ENCODE measurements at places on chromosomes 2 and 18.

GRCh38 chr2:109448207-109448606, 165.6 kb downstream of the SEPTIN10 start:
- DNase-seq: no peak

GRCh38 chr2:24832931-24833701, 39.9 kb downstream of the CENPO start:
- no peak for DNase-seq

- DNase-seq: peak; percentile 49
Measured at GRCh38 chr2:241035142-241035817, 36.9 kb downstream of the SNED1 start.

GRCh38 chr2:9401059-9401547, 22.2 kb downstream of the ITGB1BP1 start:
- no peak for DNase-seq

DNA sequence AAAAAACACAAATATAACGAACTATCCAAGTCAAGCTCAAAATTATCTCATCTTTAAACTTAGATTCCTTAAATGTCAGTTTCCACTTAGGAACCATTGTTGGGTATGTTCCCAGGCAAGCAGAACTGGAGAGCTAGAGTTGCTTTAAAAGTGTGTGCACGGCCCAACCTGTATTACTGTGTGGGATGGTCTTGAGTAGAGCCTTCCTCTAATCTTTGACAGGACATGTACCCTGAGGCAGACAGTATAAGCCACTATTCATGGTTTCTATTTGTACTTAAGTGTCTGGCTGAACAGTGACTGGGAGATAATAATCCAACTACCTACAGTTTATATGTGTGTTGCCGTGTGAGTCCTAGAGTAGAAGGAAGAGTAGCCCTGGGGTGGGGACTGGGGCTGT, 239.7 kb downstream of the GPD2 start:
- DNase-seq: no peak

GRCh38 chr18:40738321-40738880, 1216.6 kb upstream of the PIK3C3 start:
- no peak for DNase-seq

DNA sequence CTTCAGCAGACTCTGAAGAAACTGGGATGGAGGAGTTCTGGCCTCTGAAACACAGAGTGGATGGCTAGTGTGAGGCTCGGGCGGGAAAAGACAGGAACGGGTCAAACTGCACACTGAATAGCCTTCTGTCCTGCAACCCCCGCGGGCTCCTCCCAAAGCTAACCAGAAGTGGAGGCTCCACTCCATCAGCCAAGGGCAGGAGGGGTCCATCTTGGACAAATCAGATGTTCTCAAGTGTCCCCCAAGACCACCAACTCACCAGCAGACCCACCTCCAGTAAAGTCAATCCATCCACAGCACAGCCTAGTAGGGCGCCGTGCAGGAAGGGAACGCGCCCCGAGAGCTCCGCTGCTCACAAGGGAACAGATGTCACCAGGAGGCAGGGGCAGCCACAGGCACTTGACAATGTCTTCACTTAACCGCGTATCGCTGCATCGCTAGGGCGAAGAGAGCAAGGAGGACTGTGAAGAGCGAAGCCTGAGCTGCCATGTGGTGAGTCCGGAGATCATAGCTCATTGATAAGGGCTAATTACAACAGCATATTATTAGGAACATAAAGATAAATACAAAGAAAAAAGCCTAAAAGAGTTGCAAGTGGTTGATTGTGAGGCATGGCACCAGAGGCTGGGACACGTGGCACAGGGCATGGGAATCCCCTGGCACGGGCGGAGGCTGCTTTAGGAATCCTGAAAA, 494.6 kb upstream of the MYT1L start:
- DNase-seq: no peak

DNA sequence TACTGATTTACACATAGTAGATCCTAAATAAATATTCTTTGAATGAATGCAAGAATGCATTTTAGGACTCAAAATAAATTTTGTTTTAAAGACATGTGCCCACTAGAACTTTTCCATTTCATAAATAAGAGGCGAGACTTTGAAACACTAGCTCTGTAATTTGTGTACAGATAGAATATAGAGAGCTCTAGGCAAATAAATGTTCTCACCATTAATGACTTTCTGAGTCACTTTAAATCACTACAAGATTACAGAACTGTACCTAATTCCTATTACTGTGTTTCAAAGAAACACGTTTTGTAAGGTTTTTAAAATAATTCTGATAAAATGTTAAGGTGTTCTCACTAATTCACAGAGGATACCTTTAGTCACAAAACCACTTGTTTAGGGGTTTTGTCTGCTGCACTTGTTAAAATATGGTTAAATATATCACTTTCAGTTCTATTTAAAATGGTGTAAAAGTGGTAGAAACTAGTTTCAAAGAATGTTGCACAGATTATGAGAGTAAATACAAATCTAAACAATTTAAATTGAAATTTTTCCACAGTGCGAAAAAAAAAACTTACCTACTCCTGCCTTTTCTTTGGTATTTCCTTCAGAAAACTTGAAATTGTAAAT, 158.7 kb upstream of the ZC3H15 start:
- no peak for DNase-seq

DNA sequence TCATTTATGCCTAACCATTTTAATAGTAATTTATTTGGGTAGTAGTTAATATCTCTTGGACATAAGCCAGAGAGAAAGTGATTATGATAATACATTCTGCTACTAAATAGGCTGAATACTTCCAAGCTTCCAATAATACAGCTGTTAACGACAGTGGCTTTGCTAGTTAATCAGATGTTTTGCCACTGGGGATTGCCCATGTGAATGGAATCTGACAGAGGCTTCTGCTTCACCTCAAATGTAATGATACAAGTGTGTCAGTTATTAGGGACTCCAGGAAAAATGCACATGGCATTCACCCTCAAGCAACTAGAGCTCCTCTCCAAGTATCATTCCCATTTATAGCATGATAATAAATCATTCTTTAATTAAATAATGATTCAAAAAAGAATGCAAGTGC, 185.0 kb upstream of the TMEFF2 start:
- DNase-seq: no peak

- DNase-seq: no peak
Measured at GRCh38 chr2:10059016-10059351, 15.6 kb downstream of the KLF11 start.

DNA sequence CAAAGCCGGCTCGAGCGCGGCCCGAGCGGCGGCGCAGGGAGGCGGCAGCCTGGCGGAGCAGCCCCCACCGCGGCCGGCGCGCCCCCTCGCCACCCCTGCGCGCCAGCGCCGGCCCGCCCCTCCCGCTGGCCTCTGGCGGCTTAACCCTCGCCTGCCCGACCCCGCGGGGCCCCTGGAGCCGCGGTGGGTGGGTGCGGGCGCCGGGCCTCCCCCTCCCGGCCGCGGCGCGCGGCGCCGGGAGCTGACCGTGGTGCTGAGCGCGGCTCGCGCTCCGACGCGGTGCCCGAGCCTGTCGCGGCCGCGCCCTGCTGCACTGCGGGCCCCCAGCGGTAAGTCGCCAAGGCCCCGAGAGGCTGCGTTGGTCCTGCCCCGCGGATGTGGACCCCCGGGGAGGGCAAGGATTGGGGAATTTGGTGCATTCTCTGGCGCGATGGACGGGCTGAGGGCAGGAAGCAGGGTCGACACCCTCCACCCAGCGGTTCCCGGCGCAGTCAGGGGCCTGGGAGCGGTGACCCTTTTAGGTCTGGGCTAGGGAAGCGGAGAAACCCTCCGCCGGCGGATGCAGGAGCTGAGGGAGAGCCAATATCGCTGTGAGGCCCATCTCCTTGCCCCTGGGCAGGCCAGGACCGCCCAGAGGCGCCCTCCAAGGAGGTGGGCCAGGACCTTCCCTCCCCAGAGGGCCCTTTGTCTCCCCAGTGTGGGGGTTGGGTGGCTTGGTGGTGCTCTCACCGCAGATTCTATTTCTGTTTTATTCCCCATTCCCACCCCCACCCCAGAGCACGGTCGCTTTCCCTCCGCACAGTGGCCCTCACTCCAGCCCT, 923 bp downstream of the AMER3 start:
- no peak for DNase-seq

DNA sequence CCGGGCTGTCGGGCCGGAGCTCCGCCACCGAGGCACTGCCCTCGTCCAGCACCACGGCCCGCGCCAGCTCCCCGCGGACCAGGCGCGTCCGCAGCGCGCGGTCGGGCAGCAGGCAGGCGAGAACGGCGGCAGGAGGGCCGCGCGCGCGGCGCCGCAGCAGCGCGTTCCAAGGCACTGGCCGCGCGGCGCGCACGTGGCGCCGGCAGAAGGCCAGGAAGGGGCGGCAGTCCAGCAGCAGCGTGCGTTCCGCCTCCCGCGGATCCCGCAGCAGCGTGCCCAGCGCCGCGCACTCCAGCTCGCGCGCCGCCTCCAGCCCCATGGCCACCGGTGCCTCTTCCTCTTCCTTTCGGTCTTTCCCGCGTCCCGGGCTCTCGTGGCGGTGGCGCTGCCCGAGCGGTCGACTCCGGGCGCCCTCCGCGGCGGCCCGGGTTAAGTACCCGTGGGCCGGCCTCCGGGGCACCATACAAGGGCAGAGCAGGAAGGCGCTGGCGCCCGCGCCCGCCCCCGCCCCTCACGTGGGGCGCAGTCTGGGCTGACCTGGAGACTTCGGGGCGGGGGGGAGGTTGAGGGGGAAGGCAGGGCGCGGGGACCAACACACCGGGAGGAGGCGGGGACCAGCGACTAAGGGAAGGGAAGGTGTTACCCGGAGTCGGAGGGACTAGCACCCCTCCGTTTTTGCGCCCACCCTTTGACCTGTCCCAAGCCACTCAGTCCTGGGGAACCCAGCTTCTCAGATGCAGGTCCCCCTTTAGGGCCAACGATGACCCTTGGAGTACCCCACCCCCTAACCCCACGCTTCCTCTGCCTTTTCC, at the start of gene DUSP2:
TSS of gene DUSP2 (minus strand) at position 405 of the 812 bp plus-strand sequence. CDS start at position 319, 86 bp downstream.
- DNase-seq: peak; percentile 95

- DNase-seq: no peak
Measured at GRCh38 chr2:61770746-61771145, 83.1 kb downstream of the FAM161A start.

DNA sequence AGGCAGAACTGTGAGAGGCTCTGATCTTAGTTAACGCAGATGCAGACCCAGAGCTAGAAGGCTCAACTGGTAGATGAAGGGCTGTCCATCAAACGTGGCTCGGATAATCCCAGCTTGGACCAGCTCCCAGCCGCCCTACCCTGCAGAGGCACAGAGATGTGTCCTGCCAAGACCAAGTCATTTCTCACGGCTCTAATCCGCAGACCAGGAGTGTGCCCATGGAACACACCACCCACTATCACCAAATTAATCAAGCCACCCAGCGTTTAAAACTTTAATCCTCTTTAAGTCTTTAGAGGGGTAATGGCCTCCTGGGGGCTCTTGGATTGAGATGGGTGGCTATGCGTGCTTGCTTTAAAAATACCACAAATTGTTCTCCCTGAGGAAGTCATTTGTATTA, 17.5 kb downstream of the LYPD1 start:
- no peak for DNase-seq
